ENCODE measurements at places on chromosomes 5 and 9.

GRCh38 chr9:87007711-87008366 is 60.5 kb upstream of the GAS1 start:
- DNase-seq = no peak

DNA sequence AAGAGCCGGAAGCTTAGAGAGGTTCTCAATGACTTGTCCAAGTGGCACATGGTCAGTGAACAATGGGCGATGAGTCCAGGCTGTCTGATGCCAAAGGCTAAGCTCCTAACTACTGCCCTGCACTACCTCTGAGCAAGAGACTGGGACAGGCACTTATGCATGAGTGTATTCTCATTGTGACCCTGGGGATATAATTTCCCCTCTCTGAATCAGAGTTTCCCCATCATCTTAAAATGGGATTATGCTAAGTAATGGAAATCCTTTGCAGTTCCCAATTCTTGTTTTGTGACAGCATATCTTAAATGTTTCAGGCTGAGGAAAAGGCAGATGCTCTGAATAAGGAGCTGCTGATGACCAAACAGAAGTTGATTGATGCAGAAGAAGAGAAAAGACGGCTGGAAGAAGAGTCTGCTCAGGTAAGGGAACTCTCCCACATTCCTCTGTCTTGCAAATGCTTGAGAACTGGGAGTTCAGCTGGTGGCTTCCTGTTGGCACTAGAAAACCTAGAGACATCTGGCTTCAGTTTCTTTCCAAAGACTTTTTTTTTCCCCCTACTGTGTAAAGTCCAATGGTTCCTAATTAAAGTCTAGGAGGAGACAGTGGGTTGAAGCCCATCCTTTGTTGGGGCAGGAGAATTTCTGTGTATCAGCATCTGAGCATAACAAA is 64.1 kb downstream of the GPR21 start:
- no peak for DNase-seq

GRCh38 chr9:135608999-135609317 is 30.4 kb downstream of the GLT6D1 start:
- no peak for DNase-seq

- DNase-seq = no peak
Observed at GRCh38 chr5:96293966-96294883, 138.8 kb downstream of the PCSK1 start.

DNA sequence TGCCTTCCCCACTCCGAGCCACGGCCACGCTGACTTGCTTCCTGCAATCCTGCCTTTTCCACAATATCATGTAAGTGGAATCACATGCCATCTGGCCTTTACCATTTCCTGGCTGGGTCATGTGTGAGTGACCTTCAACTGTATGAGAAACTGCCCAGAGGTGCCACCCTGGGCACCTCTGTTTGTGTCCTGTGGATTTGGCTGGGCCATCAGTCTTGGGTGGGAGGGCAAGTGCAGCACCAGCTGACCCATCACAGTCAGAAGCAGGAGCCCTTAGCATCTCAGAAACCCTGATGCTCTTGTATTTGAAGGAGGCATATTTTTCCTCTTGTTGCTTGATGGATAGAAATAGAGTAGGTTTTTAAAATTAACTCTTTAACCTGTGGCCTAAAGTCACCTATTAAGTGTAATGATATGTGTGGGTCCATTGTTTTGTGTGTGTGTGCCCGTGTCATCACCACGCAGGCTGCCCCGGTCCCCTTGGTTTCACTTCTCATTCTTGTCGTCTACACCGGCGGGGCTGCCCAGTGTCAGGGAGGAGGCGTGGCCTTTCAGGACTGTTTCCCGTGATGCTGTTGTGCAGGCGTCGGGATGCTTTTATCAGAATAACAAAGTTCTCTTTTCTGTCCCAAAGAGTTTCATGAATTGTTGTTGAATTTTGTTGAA is 52.1 kb upstream of the CACNA1B start:
- DNase-seq = no peak

GRCh38 chr5:15533129-15533893 is 33.3 kb downstream of the FBXL7 start:
- DNase-seq = no peak

GRCh38 chr5:180782748-180783147 is 19.9 kb downstream of the MGAT1 start:
- DNase-seq = no peak

DNA sequence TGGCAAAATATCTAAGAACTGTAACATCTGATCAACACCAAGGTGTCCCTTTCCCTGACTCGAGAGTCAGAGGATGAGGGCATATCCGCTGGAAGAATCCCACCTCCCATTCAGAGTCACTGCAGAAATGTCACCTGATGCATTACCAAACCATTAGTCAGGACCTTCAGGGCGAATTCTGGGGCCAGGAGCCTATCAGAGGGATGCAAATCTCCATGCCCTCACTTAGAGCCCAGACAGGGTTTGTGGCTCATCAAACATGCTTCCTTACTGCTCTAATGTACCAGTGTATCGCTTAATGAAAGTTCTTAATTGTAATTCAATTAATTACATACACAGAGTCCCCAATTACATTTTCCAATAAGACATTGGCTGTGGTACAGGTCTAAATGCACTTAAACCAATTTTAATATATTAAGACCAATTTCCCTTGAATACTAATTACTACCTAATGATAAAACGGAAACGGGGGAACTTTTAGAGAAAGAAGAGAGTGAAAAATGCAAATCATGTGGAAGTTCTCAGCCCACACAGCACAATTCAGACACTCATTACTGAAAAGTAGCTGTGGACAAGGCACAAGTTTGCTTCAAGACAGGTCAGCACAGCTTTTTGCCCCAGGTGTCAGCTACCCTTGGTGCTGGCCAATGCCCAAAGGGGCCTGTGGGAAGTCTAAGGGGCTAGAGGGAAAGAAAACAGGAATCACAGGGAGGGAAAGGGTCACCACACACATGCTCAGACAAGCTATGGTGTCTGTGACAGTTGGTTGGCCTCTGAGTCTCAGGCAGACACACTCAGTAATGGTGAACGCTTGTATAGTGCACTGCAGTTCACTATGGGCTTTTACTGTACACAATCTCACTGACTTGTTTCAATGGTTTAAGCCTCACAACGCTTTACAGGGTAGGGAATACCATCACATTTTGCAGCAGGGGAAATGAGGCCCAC is 211.6 kb downstream of the MAPKAP1 start:
- no peak for DNase-seq

DNA sequence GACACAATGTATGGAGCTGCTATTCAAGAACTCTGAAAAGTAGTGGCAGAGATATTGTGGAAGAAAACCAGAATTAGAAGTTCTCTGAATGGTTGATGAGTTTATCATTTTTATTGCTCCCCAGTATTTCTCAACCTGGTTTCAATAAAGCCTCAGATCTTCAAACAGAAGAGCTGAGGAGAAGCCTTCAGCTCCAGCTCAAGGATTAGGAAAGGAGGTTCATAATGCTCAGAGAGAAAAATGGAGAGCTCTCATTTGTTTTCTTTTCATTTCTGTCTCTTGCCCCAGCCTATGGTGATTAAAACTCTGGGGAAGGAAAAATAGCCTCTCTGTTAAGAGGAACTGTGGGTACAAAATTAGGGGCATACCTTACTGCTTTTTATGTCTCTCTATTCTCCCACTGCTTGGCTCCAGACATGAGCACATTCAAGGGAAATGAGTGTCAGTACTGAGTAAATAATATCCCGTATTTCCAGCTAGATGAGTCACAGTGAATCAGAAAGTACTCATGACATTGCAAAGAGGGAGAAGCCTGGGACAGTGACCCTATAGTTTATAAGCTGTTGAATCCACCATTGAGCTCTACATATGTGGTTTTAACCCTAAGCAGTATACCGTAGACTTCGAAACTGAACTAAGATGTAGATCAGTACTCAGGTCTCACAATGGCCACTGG is 138.1 kb downstream of the EMB start:
- DNase-seq = no peak
